NCI-H748 treated with DMSO at 0.1 percent for 48 hours (cell line): ENCODE measurements at places on chromosomes 7 and 10.

DNA sequence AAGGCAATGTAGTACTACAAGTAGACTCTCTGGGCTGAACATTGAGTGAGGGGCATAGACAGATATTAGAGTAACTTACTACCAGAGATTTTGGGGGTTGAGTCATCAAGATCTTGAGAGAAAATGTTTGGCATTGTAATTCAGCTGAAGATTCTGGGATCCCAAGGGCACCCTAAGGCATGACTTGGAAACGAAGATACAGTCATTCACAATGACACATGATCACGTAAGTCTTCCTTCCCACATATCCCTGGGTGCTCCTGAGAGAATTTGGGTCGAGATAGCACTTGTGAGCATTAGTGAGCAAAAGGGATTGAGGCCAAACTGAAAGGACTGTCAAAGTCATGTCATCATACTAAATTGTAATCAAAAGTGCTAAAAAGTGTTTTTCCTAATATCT lies 192.5 kb upstream of the PCLO start:
- DNase-seq = no peak

DNA sequence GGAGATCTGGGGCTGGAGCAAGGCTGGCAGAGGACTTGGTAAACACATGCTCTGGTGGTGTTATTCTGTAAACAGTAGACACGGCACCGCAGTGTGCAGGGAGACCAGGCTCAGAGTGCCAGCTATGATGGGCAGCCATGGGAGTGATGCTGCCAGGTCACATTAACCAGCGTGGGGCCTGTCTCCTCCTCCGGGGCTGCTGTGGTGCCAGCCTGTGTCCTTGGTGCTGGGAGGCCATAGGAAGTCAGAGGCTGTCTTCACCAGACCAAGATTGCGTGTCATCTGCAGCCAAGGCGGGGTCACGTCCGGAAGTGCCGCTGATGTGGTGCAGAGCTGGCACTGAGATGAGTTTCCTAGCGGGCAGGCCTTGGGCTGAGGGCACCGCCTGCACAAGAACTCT lies 236.0 kb downstream of the GLRX3 start:
- no peak for DNase-seq

DNA sequence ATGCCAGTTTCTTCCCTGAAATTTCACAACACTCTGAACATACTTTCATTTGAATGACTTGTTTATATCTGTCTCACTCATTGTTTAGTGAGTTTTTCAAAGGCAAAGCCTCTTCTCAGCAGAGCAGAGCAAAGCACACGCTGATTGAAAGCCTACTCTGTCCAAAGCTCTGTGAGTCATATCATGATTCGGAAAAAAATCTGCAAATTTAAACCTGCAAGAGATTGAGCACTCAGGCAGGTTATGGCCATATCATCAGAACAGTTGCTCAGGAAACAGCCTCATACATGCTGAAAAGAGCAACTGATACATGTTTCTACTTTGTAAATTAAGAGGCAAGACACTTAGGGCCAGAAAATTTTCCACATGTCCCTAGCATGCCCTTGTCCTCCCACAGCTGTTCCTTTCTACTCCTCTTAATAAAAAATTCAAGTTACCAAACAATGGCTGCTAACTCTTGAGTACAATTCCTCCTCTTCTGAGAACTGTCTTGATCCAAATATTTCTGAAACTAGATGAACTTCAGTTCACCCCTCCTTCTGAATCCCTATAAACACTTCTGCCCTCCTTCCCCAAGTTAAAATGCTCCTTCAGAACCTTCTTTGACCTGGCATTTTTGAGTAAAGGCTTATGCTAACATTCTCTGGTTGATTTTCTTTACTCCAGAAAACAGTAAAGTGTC lies 140.6 kb upstream of the HPS1 start:
- no peak for DNase-seq

- DNase-seq = no peak
These were observed 29.2 kb downstream of the PRSS58 start for GRCh38 chr7:142228537-142229104.

GRCh38 chr10:103442031-103442461 lies 10.1 kb downstream of the CALHM2 start:
- no peak for DNase-seq

DNA sequence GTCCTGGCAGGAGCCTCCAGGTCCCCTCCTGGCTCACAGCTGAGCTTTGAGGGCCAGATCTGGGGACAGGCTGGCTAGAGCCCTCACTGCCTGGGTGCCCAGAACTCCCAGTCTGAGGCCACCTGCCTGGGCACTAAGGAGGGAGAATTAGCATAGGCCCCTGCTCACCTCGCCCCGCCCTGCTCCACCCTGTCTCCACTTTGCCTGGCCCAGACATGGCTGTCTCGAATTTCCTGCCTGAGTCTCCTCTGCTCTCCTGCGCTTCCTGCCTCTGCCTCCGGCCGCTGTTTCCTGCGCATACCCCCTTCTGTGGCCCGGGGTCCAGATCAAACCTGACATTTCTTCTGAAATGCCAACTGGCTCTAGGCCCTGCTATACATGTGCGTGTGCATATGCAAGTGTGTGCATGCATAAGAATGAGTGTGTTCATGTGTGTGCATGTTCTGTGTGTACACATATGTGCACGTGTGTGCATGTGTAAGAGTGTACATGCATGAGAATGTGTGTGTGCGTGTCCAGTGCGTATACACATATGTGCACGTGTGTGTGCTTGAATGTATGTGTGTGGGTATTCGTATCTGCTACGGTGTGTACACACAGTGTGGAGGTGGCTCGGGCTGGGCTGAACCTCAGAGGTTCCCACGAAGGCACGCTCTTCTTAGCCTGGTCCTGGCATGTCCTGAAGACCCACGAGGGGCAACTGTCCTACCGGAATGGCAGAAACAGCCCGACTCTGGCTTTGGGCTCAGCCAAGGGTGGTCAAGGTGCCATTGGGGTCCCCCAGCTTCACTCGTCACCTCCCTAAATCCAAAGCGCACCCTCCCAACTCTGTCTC lies 64.9 kb downstream of the MYL10 start:
- no peak for DNase-seq
